Stimulated activated CD8-positive, alpha-beta memory T cell treated with anti-CD3 and anti-CD28 coated beads, Interleukin-15, amount 100 ng/mL, for 1 hour (primary cell): ENCODE measurements at places on chromosomes 16 and 17.

DNA sequence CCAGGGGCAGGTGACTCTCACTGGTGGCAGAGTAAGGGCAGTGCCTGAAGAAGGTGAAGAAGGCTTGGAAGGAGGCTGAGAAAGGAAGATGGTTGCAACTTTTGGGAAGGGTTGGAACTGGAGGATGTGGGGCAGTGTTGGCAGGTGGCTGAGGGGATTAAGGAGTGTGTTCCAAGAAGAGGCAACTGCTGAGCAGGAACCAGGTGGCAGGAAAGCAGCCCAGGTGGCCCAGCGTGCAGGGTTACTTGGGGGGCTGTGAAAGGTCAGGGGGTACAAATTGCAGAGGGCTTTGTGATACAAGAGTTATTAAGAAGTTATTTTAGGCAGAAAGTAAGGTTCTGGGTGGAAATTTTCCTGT is 28.6 kb downstream of the WSCD1 start:
- no peak for DNase-seq

GRCh38 chr17:36482611-36483504 is 3.6 kb upstream of the ZNHIT3 start:
- peak; percentile 45 for DNase-seq

- no peak for DNase-seq
These were observed 13.0 kb upstream of the ZFPM1 start for GRCh38 chr16:88440111-88440510.

DNA sequence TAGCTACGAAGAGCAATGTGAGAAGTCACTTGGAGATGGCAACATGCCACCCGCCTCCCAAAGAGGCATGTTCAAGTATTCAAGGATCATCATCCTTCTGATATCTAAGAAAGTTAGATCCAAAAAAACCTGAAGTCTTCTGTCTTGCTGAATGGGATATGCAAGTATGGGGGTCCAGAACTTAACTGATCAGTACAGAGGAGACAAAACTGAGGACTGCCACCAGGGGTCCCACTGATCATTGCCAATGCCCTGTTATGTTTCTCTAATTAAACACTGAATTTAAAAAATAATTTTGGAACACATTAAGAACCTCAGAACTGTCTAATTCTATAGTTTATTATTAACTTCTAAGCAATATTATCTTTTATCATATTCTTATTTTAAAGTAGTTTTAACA is 99.7 kb downstream of the CDH8 start:
- DNase-seq: no peak

- no peak for DNase-seq
These were observed 195.4 kb upstream of the C17orf78 start for GRCh38 chr17:37180376-37180775.

- no peak for DNase-seq
These were observed 13.5 kb downstream of the CRYM start for GRCh38 chr16:21264571-21265036.

- DNase-seq: no peak
These were observed 87.3 kb downstream of the YPEL2 start for GRCh38 chr17:59418732-59419166.

GRCh38 chr17:31511580-31511979 is 120.1 kb downstream of the RAB11FIP4 start:
- no peak for DNase-seq

DNA sequence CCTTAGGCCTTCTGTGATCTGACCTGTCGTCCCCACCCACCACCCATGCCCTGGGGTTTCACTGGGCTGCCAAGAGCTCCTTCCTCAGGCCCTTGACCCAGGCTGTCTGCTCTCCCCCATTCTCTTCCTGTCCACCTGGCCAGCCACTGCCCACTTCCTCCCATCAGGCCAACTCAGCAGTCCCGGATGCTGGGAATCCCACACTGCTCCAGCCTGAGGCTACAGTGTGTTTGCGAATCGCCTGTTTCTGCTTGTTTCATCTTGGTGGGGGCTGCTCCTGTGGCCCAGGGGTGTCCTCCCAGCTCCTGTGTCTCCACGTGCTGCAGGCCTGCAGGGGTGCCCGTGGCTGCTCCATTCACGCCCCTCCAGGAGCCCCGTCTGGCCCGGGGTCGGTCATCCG is 839 bp upstream of the METRN start:
- DNase-seq: no peak
